ENCODE measurements at places on chromosomes 1 and 21.

DNA sequence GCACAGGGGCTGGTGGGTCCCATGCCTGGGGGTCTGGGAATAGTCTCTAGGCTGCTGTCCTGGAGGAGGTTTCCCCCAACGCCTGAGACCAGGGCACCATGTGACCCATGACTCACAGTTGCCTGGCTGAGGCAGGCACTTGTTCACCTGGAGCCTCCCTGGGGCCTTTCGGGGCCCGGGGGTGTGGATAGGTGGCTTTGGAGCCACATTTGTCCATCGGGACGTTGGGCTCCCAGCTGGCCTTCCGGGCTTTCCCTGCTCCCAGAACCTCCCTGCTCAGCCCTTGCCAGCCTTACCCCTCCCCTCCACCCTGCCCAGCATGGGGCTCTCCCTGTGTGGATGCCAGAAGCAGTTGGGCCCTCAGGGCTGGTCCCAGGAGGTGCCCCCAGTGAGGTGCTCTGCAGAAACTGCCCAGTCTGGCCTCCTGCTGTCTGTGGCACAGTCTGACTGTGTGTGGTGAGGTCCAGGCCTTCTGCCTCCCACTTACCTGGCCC is 14.2 kb downstream of the COL6A1 start:
- no peak overlapping the region for H3K27ac ChIP-seq
- H3K4me3 ChIP-seq, result no peak overlapping the region
- H3K4me1 ChIP-seq, result no peaks in the 10 kb centered on the region
- DNase-seq, result peak; percentile 61
- H3K27me3 ChIP-seq, result no peaks in the 10 kb centered on the region

DNA sequence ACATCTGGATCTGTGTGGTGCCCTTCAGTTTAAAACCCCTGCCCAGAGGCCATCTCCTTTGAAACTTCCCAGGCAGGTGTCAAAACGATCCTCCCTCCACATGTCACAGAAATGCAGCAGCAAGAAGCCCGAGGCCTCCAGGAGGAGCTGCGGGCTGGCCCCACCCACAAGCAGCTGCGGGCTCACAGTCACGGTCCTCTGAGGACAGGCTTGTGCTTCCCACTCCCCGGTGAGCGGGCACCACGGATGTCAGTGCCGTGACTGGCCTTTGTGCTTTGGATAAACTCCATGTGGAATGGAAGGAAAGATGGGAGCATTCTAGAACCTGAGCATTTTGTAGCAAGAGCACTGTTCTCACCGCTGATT is 65.8 kb downstream of the SIK1 start:
- H3K4me1 ChIP-seq, result peaks cover 28% of the 10 kb centered on the region
- peak overlapping the region; percentile 84 for H3K27ac ChIP-seq
- H3K4me3 ChIP-seq, result peak overlapping the region; percentile 39
- H3K27me3 ChIP-seq, result no peaks in the 10 kb centered on the region

GRCh38 chr1:221987860-221988520 is 246.1 kb upstream of the DUSP10 start:
- no peak overlapping the region for H3K4me3 ChIP-seq
- no peak for DNase-seq
- no peaks in the 10 kb centered on the region for H3K36me3 ChIP-seq
- H3K4me1 ChIP-seq, result no peaks in the 10 kb centered on the region
- H3K27ac ChIP-seq, result no peak overlapping the region

- no peak overlapping the region for H3K4me3 ChIP-seq
- H3K36me3 ChIP-seq, result no peaks in the 10 kb centered on the region
- no peaks in the 10 kb centered on the region for H3K27me3 ChIP-seq
- no peak for DNase-seq
Measured at GRCh38 chr1:116767782-116768382, 13.7 kb downstream of the CD2 start.

DNA sequence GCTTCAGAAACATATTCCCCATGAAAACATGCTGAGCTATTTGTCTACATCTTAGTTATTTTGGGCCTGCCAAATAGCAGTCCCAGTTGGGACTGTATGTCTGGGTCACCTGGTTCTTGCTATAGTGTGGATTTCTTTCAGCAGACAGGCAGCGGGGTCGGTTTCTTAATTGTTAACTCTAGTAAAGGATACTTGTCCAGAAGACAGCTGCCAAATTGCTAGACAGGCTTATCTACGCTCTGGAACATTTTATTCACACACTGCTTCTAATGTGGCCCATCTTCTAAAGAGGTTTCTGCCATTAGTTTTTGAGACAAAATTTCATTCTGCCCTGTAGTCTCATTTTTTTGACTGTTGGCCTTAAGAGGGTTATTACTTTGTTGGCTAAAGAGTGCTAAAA is 217.9 kb downstream of the RWDD3 start:
- no peaks in the 10 kb centered on the region for H3K36me3 ChIP-seq
- no peak overlapping the region for H3K4me3 ChIP-seq
- DNase-seq, result no peak
- no peaks in the 10 kb centered on the region for H3K27me3 ChIP-seq
- no peak overlapping the region for H3K27ac ChIP-seq

All from right atrium auricular region (tissue), 2 donors.